AG10803 (cell line): ENCODE measurements at places on chromosomes 12 and 14.

- DNase-seq: no peak
Observed at GRCh38 chr14:89531661-89532335, 114.8 kb upstream of the FOXN3 start.

GRCh38 chr12:81949841-81950308 lies 190.7 kb upstream of the PPFIA2 start:
- no peak for DNase-seq

DNA sequence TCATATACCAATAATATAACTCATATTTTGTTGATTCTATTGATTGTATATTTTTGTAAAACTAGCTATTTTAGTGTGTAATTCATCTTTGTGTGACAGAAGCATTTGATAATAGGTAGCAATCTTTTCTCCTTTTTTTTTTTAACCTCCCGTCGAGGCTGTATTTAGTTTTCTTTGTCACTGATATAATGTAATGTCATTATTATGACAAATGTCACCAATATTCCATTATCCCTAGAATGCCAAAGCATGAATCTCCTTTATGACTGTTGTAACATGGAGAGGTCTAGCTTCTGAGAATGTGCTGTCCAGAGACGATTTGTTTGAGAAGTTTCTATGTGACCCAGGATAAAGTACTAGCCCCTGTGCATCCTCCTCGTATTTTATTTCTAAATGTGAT lies 639.0 kb upstream of the ATXN7L3B start:
- DNase-seq: no peak

GRCh38 chr12:108814462-108815211 lies 42.7 kb downstream of the SSH1 start:
- no peak for DNase-seq
